ENCODE measurements at places on chromosomes 6 and 20.
A peak's percentile ranks its signal among the peaks of the same experiment; 100 is the strongest.

DNA sequence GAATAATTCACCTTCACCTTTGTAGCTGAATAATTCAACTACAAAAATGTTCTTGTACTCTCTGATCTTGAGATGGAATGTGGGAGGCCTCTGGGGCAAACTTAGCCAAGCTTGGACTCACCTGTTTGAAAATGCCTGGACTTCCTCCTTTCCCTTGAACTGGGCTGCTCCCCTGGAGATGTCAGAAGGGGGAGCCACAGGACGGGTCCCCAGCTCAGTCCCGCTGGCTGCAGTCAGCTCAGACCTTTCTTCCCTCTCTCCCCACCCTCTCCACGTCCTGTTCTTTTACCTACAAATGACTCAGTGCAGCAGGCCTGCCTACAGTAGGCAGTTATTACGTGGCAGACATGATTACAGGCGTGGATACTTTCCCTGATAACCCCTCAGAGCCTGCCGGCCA, 131.5 kb upstream of the RALGAPA2 start:
- DNase-seq, result no peak

DNA sequence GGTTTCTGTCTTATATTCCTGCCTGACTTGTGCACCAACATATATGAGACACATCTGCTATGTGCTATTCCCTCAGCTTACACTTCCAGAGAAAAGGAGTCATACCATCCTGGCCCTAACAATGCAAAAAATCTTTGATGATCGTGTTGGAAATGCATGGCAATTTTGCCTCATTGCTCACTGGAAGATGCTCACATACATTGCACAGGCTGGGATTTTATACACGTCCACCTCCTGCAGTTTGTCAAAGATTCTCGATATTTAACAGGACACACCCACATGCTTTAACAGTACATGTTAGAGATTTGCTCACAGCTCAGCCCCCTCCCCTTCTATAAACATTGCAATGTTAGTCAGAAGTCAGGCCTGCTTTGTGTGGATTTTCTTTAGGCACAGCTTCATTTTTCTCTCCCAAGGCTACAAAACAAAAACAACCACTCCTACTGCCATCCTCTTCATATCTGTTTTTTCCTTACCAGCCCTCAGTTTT, 66.1 kb downstream of the ADGB start:
- no peak for DNase-seq

- DNase-seq, result no peak
These were observed 259.5 kb upstream of the JARID2 start for GRCh38 chr6:14986370-14986769.

- DNase-seq, result no peak
These were observed 124.7 kb downstream of the HFE start for GRCh38 chr6:26211963-26212362.

GRCh38 chr6:97215157-97215769, 67.8 kb downstream of the MMS22L start:
- DNase-seq, result peak; percentile 44

GRCh38 chr6:7535498-7535897, 6.0 kb upstream of the DSP start:
- no peak for DNase-seq

DNA sequence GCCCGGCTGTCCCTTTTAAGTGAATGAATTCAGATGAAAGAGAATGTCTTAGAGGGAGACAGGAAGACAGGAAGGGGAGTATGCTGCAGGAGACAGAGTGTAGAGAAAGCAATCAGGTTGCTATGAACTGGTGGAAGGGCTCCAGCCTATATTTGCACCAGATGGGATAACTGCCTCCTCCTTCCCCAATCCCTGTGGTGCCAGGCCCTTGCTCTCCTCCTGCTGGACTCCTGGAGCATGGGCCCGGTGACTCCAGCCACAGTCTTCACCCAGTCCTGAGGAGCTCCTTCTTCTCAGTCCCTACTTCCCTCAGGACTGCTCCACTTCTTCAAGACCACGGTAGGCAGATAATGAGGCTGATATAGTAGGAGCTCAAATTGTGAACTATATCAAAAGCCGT, 91.8 kb downstream of the TMEM200A start:
- DNase-seq, result no peak

DNA sequence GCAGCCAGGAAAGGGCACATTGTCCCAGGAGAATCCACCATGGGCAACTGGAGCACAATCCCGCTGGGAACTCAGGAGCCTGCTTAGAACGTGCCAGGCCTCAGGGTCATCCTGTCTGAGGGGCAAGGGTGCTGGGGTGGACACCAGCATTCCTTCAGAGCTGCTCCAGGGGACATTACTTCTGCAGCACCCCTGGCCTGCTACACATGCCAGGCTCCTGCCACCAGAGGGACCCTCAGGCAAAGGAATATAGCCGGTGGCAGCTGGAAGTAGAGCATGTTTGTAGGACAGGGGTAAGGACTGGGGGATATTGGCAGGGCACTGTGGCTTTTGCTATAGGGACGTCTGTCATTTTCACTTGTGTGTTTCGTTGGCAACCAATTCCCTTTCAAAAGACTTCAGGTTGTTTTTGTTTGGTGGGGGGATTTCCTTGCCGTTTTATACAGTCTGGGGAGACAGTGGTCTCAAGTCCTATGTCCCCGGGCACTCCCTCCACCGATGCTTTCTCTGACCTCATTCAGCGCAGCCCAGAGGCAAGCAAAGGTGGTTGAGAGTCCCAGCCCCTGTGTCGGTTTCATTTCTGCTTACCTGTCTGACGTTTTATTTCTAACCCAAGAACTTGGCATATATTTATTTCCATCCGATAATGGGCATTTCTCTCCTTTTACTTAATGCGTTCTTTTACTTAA, 130.8 kb downstream of the JPH2 start:
- DNase-seq, result peak; percentile 63

DNA sequence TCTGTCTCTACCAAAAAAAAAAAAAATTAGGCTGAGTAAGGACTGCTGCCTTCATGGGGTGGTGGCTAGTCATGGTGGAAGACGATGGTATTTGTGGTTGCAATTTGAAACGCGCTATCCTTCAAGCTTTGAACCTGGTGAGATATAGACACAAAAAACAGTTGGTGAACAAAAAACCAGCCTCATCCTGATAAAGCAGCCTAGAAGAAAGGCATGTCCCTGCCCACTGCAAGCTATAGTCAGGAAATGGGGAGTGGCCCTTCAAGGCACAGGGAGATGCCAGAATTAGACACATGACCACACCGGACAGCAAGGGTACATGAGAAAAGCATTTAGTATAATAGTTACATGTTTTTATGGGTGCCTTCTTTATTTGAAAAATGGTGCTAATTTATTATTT, 193.6 kb downstream of the NFATC2 start:
- DNase-seq, result no peak

DNA sequence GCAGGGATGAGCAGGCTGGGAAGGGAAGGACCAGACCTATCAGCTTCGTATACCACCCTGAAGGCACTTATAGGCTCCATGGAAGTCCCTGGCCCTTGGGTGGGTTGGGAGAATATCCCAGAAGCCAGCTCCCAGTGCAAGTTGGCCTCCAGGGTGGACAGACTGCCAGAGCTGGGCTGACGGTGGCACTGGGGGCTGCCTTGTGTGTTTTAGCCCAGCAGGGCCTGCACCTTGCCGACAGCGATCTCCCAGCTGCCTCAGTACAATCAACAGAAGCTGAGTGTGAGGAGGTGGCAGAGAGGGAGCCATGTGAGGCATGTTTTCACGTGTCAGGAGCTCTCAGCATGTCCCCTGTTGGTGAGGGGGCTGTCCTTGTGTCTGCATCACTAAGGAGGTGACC, 159.5 kb downstream of the VEGFA start:
- DNase-seq, result no peak

DNA sequence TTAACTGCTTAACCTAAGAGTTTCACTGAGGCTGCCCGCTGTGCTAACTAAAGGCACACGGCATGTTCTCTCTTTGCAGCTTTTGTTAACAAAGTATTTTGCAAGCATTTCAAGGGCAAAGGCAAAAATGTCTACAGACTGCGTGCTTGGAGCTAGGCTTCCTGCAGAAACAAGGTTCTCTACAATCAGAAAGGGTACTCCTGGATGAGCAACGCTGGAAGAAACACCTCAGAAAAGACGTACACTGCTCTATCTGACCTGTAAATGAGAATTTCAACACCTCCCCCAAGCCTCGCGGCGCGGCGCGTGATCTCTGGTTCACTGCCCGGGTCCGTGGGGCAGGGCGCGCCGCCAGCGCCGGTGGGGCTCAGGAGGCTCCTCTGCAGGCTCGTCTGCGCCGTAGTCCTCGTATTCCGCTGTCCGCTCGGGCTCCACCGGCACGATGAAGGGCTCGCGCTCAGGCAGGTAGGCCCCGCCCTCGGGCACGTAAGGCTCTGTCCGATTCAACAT, 120.9 kb downstream of the COL12A1 start:
- no peak for DNase-seq

DNA sequence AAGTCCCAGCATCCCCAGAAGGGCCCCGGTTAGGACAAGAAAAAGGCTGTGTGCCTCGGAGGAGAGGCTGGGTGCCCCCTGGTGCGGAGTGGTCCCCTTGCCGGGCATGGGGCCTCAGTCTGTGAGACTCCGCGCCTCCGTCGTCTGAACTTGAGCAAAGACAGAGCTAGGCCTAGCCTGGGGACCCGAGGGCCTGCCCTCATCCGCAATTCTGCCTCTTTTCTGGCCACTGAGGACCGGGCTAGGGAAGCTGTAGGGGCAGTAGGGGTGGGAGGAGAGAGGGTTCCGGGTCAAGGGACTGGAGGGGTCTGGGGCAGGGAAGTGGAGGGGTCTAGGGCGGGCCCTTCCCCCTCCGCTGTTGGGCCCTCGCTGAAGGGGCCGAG, 550 bp upstream of the HSPA12B start:
- DNase-seq, result no peak

All from activated CD8-positive, alpha-beta memory T cell treated with anti-CD3 and anti-CD28 coated beads, Interleukin-2, amount 10 ng/mL, durations not matched to agents 7 days and 5 days (primary cell).